ENCODE measurements at places on chromosomes 5 and 9. TPM values are rescaled to one million over a fixed set of nuclear protein-coding genes. Genes with fewer than 3 reads are reported as not detected.

Gene ZNF300
- 2.5 TPM for total RNA-seq

Gene LCN9
- total RNA-seq = not detected

Gene PARP8
- total RNA-seq = 25.8 TPM

Gene ITGA1
- total RNA-seq = 62.4 TPM

Gene CCL27
- not detected for total RNA-seq

Gene PCDHB13
- 2.4 TPM for total RNA-seq

Gene GPR151
- total RNA-seq = not detected

Gene NDFIP1
- 93.2 TPM for total RNA-seq

Gene ANXA2R
- 1.3 TPM for total RNA-seq

Gene DOK3
- total RNA-seq = 11.7 TPM

Gene LHX6
- total RNA-seq = 7.0 TPM

Gene SLC1A3
- total RNA-seq = 479 TPM

Gene STC2
- total RNA-seq = 4.3 TPM

Gene TPPP
- 2.4 TPM for total RNA-seq

Gene NIPSNAP3A
- total RNA-seq = 44.5 TPM

Gene PCDHB12
- 2.6 TPM for total RNA-seq

Measured in subcutaneous adipose tissue (tissue), 4 donors.